ENCODE measurements at places on chromosomes 2 and 18. TPM values are rescaled to one million over a fixed set of nuclear protein-coding genes. Genes with fewer than 3 reads are reported as not detected.

Gene UGT1A10
- total RNA-seq = not detected

Gene MC5R
- not detected for total RNA-seq

Gene CD207
- total RNA-seq = not detected

Gene DNER
- total RNA-seq = 10.2 TPM

Gene SCG2
- total RNA-seq = 0.88 TPM
